ENCODE measurements at places on chromosomes 13 and 19.

- DNase-seq: no peak
Measured at GRCh38 chr13:20340759-20341171, 108.6 kb upstream of the GJB6 start.

DNA sequence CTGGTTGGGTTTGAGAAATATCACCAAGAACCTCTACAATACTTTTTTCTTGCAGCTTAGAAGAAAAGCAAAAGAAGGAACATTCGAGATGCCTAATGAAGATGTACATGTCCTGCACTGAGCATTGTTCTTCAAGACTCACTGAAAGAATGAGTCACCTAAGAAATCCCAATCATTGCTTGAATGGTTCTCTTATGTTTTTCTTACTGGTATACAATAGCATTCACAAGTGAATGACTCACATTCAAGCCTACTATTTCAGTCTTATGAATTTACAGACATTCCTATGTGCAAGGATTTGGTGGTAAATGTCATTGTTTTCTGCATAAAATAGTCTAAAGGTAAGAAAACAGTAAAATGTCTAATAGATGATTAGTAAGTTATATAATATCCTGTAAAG, 594.6 kb downstream of the PCDH9 start:
- peak; percentile 86 for DNase-seq

GRCh38 chr19:52600639-52601024, 30.5 kb downstream of the ZNF701 start:
- DNase-seq: no peak

DNA sequence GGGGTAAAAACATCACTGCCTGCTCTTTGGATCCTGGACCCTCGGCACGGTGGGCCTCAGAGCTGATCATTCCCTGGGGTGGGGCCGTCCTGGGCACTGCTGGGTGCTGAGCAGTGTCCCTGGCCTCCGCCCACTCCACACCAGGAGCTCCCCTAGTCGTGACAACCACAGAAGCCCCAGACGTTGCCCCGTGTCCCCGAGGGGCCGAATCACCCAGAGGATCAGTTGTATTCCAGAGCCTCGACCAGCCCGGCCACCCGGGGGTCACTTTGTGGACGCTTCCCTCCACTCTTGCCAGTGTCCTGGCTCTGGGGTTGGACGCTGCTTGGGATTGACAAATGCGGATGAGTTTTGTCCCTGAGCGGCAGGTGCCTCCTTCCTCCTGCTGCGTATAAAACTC, 10.2 kb downstream of the C2CD4C start:
- no peak for DNase-seq

DNA sequence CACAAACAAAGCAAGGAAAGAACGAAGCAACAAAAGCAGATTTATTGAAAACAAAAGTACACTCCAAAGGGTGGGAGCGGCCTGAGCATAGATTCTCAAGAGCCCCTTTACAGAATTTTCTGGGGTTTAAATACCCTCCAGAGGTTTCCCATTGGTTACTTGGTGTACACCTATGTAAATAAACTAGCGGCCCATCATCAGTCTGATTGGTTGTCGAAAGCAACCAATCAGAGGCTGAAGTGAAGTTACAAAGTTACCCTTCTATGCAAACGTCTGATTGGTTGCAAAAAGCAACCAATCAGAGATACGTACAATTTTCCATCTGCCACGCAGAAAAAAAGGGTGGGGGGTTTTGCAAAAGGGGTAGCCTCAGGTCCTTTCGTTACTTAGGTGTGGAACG, 96.3 kb upstream of the UBAC2 start:
- DNase-seq: no peak

DNA sequence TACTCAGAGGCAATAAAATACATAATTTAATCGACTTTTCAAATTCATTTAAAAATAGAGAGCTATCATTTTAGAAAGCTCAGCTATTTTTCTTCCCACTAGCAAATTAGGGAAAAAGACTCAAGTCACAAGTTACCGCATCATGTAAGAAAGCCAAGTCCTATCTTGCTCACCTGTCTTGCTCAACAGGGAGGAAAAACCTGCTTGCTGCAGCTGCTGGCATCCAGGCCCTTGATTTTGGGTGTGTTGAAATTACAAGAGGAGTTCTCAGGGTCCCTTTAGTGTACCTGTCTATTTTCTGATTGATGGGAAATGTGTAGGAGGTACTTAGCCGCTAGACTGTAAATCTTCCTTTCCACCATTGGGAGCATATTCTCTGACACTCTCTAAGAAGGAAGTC, 22.2 kb downstream of the SLC10A2 start:
- no peak for DNase-seq

- DNase-seq: no peak
Measured at GRCh38 chr13:98821372-98822224, 69.1 kb upstream of the SLC15A1 start.

GRCh38 chr19:2294687-2295335, 12.8 kb upstream of the PEAK3 start:
- peak; percentile 67 for DNase-seq

- peak; percentile 48 for DNase-seq
Measured at GRCh38 chr19:39270036-39270871, 2.1 kb downstream of the IFNL2 start.

DNA sequence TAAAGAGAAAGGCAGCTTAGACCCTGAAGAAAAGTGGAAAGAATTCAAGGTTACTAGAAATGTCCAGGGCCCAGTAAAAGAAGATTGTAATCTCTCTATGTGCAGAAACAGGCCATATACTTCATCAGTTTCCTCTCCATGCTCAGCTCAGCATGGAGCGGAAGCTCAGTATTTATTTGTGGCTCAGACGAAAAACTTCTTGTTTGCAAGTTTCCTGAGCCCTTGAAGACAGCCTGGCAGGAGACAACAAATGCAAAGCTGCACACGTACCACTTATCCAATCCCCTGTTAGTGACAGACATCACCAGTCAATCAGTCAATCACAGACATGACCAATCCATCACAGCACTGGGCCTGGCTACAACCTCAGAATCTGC, 8.1 kb upstream of the KLF2 start:
- no peak for DNase-seq

DNA sequence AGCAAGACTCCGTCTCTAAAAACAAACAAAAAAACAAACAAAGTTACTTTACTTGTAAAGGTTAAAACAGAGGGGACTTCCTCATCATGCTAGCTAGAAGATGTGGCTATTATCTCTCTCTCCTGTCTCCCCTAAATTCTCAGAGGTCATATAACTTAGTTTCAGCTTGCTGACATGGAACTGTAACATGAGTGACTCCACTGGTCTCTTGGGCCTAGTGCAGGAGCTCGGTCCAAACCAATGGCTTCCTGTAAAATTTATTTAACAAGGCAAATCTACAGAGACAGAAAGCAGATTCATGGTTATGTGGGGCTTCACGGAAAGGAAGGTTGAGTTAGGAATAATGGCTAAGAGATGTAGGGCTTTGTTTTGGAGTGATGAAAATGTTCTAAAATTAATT, 9.5 kb upstream of the KASH5 start:
- no peak for DNase-seq

DNA sequence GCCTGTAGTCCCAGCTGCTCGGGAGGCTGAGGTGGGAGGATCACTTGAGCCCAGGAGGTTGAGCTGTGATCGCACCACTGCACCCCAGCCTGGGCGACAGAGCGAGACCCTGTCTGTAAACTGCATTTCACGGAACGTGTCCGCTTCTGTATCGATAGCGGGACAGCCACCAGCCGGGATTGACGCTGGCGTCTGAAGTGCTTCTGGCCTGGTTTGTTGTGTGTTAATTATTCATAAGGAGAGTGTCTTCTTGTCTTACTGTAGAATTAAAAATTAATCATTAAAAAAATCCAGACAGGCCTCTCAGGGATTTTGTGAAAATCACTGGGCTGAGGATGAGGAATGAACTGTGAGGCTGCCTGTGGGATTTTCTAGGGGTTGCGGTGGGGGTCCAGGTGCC, 16.2 kb upstream of the MISP start:
- no peak for DNase-seq

DNA sequence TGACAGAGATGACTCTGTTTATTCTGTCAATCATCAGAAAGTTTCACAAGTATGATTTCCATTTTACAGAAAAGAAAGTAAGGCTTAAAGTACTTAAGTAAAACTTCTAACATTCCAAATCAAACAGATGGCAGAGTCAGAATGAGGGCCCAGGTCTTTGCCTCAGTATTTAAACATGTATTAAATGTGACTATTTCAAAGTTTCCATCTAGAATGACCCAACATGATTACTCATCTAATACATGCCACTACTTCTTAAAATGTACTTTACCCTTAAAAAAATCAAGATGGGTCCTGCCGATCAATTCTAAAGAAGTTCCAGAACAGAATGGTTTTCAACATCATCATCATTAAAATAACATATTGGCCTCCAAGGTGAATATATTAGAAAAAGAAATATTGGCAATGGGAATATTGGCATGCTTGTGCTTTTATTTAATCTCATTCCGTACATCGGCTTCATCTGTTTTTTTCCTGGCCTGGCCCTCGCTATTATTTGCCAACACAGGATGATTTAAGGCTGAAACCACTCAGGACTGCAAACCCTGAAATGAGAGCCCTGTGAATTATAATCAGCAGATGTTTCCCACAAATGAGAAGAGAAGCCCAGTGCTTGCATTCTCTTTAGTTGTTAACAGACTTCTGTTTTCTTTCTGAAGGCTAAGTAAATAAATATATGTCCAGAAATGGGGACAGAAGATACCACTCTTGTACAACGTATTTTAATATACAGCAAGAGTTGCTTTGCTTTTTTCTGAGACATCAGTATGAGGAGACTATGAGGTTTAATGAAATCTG, 340.0 kb downstream of the DNAJC15 start:
- no peak for DNase-seq

- no peak for DNase-seq
Measured at GRCh38 chr13:40983725-40984667, 35.1 kb downstream of the ELF1 start.

- no peak for DNase-seq
Measured at GRCh38 chr13:108326309-108326708, 56.8 kb downstream of the TNFSF13B start.

DNA sequence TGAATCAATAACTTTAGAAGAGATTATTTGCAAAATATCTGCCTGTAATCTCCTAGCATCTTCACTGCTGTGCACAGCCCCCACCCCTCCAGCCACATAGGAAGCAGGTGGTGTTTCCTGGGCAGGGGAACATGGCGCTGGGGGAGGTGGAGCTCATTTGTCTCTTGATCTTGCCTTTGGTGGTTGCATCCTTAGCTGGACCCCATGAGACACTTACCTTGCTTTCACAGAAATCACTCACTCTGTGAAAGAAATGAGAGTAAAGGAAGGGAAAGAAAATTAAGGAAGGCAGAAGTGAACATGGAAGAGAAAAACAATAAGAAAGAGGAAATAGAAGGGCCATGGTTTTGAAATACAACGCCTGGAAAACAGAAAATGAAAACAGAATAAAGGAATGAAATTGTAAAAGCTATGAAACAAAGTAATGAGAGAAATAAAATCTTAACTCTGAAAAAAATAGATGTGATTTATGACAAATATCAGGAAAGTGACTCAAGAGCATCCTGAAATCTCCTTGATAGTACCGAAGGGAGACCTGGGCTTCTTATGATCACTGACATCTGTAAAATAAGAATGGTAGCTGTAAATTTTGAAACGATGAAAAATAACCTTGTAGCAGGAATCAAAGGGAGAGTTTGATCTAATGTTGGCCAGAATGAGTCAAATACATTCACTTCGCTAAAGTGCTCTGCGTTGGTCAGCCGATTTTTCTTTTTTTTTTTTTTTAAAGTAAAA, 17.2 kb upstream of the RNASEH2B start:
- DNase-seq: no peak

DNA sequence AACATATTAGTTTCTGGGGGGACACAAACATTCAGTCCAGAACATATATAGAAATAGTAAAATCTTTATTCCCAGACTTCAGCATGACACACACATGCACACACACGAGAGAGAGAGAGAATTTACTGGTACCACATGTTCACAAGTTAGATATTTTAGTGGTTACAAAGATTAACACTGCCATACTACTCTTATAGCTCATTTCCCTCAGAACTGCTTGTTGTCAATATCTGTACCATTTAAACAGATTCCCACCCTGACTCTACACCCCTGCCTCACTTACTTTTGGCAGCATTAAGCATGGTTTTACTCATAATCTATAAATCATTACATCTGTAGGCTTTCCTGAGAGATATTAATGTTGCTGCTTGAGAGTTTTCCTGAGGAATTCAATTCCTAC, 524.7 kb upstream of the HTR2A start:
- DNase-seq: no peak

GRCh38 chr13:52414051-52414450, 8.1 kb upstream of the THSD1 start:
- no peak for DNase-seq

DNA sequence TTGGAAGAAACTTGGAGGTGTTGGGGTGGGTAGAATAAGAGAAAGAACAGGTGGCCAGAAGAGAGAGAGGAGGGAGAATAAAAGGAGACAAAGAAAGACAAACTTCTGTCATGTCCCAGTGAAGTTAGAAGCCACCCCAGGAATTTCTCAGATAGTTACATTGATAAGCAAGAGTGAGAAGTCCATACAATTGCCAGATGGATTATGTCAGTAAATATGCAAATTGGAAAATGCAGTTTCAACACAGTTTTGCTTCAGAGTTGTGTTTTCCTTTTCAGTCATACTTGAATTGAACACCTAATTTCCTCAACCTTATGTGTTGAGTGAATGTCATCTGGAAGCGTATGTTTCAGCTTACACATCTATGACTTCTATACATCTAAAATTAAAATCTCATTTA, 139.2 kb downstream of the RXFP2 start:
- DNase-seq: no peak

DNA sequence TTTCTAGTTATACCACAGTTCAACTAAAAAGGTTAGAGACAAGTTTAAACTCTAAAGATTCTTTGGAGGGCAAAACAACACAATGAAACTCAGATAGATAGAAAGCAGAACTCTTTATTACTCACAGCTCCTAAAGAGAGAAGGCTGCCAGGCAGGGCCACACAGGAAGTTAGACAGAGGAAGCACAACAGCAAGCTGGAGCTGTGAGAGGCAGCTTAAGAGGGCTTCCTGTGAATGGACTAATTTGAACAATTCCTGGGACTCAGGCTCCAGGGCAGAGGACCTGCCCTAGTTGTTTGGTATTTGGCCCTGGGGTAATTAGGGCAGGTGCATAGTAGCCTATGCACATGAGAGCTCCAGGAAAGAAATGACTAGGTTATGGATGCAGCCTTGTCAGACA, 803.6 kb downstream of the DIAPH3 start:
- no peak for DNase-seq

- DNase-seq: no peak
Measured at GRCh38 chr19:1501200-1501595, 10.2 kb downstream of the REEP6 start.

- DNase-seq: peak; percentile 83
Measured at GRCh38 chr19:45444318-45445041, 20.8 kb upstream of the ERCC1 start.
